Endodermal cell (in vitro differentiated cells): ENCODE measurements at places on chromosomes 4 and X.

GRCh38 chr4:87875191-87875590 lies 42.4 kb downstream of the MEPE start:
- no peak for DNase-seq

- peak; percentile 78 for DNase-seq
Observed at GRCh38 chr4:152607178-152607577, 71.3 kb upstream of the FBXW7 start.

DNA sequence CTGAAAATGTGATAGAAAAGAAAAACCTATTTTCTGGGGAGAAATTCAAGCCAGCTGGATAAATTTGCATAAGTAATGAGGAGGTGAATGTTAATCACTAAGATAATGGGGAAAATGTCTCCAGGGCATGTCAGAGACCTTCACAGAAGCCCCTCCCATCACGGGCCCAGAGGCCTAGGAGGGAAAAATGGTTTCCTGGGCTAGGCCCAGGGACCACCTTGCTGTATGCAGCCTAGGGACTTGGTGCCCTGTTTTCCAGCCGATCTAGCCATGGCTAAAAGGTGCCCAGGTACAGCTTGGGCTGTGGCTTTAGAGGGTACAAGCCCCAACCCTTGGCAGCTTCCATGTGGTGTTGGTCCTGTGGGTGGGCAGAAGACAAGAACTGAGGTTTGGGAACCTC lies 46.6 kb upstream of the TRPC5OS start:
- no peak for DNase-seq

- no peak for DNase-seq
Observed at GRCh38 chr4:72577211-72577610, 8.2 kb upstream of the ADAMTS3 start.

DNA sequence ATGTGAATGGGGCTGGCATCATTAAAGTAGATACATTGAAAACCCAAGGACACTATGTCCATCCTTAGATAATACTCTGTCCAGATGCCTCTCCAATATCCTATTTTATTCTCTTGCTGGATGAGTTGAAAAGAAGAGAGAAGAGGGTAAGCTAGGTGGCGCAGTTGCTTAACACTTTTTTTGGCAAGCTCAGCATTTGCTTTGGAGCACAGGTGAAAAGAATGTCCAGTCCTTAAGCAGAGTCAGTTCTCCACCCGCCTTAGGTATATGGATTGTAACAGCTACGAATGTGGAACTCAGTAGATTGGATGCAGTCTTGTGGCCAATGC lies 208.4 kb downstream of the NWD2 start:
- peak; percentile 86 for DNase-seq
